Vagina (tissue), 2 donors: ENCODE measurements at places on chromosomes 12 and 14.

- no peak for DNase-seq
Measured at GRCh38 chr12:108101605-108102175, 27.4 kb upstream of the WSCD2 start.

DNA sequence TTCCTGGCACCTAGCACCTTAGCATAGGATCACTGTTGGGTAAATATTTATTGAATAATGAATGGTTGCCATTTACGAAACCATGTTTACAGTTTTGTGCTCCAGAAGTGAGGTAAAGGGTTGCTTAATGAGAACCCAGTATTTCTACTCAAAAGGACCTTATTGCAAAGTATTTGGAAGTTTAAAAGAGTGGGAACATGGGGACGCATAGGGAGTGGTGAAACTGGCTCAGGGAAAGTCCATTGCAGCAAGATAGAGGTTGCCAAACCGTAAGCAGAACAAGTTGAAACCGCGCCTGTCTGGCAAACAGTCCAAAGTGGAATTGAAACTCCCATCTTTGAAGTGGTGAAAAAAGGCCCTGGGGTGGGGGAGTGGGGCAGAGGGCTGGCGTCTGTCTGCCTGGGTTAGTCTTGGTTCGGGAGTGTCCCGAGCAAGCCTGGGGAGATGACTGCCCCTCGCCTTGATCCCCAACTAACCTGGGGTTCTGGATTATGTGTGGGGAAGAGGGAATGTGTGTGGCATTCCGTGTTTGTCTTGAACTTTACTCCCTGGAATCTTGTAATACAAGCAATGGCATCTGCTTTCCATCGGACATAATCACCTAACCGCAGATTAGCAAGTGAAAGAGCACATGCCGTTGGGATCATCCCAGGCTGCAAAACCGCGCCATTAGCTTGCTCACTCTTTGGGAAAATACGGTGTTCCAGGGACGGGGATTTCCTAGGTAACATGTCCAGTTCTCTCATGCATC is 7.2 kb downstream of the ALDH2 start:
- no peak for DNase-seq

- no peak for DNase-seq
Measured at GRCh38 chr14:79967001-79967400, 244.3 kb downstream of the DIO2 start.

DNA sequence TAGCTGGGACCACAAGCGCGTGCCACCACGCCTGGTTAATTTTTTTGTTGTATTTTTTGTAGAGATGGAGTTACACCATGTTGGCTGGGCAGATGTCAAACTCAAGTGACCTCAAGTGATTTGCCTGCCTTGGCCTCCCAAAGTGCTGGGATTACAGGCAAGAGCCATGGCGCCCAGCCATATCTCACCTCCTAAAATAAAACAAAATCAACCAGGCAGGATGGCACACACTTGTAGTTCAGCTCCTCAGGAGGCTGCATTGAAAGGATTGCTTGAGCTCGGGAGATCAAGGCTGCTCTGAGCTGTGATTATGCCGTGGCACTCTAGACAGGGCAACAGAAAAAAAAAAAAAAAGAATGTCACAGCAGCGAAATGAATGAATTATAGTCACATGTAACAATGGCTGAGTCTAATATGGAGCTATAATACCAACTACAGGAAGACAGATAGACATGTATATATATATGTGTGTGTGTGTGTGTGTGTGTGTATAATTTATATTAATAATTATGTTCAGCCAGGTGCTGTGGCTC is 19.3 kb upstream of the TMEM120B start:
- DNase-seq: no peak

GRCh38 chr12:29146196-29146595 is 2.9 kb upstream of the FAR2 start:
- DNase-seq: no peak

GRCh38 chr12:108812324-108812723 is 45.1 kb downstream of the SSH1 start:
- DNase-seq: no peak

DNA sequence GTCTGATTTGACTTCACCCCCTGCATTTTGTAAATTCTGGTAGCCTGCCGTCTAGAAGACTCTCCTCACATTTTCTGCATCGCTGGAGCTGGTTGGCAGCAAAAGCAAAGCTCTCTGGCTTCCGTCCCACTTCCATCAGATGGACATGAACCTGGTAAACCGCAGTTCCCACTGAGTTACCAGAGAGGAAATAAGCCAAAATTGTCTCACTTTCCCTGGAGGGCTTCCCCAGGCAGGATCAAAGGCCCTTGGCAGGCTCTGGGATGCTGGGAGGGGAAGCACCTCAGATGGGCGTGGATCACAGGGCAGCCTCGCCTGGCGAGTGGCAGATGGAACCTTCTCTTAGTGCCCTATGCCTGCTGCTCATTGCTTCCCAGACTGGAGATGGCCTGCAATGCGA is 243.5 kb downstream of the TMEM132C start:
- no peak for DNase-seq

- no peak for DNase-seq
Measured at GRCh38 chr12:132432721-132433577, 57.0 kb upstream of the FBRSL1 start.

GRCh38 chr14:33045760-33046159 is 107.1 kb downstream of the NPAS3 start:
- DNase-seq: no peak

DNA sequence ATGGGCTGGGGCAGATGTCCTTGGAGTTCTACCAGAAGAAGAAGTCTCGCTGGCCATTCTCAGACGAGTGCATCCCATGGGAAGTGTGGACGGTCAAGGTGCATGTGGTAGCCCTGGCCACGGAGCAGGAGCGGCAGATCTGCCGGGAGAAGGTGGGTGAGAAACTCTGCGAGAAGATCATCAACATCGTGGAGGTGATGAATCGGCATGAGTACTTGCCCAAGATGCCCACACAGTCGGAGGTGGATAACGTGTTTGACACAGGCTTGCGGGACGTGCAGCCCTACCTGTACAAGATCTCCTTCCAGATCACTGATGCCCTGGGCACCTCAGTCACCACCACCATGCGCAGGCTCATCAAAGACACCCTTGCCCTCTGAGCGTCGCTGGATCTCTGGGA is 2.7 kb upstream of the SMIM41 start:
- DNase-seq: no peak

- no peak for DNase-seq
Measured at GRCh38 chr12:112870267-112870980, 36.3 kb upstream of the OAS1 start.

DNA sequence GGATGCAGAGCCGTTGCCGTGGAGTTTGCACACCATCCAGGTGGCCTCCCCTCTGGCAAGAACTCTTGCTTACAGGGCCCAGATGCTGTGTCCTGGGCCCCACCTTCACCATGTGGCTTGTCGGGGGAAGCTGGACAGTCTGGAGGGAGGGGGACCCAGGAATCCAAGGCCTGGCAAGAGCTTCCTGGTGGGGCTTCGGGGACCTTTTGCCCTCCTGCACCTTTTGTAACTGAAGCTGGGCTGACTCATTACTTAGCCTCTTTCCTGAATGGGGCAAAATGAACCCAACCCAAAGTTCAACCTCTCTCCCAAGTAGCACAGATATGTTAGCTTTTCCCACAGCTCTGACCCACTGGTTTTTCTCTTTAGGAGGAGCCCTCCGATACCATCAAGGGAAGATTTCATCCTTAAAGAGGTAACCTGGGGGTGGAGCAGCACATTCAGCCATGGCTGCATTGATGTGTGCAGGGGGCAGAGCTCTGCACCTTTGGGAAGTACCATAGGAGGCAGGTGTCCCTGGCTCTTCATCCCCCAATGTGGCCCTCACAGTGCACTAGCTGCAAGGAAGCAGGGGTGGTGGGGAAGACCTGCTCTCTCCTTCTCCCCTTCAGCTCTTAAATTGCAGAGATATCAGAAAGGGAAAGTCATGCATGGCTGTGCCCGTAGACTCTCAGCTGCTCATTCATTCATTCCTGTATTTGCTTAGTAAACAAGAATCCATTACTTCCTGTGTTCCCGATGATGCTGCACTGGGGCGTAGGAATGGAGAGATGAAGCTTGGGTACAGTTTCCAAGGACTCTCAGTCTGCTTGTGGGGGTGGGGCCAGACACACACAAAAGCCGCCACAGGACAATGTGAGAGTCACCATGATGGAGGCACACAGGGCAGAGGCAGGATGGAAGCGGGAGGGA is 13.0 kb downstream of the MVK start:
- DNase-seq: no peak

GRCh38 chr12:41190338-41190737 is 2.2 kb downstream of the PDZRN4 start:
- no peak for DNase-seq

DNA sequence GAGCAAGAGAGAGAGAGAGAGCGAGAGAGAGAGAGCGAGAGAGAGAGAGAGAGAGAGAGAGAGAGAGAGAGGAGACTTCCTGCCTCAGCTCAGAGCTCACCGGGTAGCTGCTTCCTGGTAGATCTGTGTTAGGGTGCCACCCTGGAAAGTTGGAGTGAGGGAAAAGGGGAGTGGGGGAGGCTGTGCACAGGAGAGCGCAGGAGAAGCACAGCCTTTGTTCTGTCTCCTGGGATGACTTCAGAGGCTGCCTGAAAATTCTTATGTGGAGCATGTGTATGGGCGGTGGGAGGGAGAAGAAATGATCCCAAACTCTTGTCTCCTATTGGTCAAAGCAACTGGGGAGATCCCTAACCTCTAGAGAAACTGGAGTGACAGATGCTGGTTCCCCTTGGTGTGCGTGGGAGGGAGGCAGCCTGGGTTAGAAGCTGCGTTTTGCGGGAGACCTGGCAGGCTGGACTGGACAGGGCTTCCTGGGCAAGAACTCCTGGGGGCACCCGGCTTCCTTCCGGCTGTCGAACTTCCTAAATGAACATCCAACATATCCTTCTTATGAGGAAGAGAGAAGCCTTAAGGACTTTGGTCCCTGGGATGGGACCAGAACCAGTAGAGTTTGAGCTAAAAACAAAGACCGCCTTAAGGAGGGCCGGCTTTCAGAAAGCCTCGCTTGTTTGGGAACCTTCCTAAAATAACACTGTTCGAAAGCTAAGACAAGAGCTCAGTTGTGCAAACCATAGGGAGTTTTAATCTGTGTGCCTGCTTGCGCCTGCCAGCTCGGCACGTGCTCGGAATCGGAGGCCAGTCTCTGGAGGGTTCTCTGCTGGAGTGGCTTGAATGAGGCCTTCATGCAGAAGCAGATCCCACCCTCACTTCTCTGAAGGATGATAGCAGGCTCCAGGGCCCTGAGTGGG is 30.4 kb upstream of the BEGAIN start:
- no peak for DNase-seq

DNA sequence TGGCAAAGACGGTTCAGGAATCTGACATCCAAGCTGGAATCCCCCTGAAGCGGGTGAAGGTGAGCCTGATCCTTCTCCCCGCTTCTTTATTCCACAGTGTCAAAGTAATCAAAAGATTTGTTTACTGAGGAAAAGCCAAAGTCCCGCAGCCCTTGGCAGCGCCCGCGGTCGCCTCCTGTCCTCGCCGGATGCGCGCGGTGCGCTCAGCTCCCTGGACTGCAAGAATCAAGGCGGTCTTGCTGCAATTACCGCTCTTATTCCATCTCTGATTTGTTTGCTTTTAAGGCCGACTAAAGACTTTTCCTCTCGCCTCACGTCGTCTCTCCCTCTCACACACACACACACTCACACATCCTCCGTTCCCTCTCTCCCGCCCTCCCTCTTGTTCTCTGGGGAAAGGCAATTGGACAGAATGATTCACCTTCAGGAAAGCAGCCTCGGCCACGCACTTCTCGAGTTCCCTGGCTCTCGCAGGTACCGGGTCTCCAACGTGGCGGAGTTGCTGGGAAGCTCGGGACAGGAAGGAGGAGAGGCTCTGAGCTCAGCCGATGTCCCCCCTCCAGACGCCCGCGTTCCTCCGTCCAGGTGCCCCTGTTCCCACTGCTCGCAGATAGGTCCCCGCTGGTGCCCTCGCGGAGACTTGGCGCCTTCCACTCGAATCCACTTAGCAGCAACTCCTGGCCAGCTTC is 68.6 kb upstream of the USP15 start:
- no peak for DNase-seq

GRCh38 chr12:119444462-119445044 is 110.0 kb downstream of the CCDC60 start:
- DNase-seq: no peak

DNA sequence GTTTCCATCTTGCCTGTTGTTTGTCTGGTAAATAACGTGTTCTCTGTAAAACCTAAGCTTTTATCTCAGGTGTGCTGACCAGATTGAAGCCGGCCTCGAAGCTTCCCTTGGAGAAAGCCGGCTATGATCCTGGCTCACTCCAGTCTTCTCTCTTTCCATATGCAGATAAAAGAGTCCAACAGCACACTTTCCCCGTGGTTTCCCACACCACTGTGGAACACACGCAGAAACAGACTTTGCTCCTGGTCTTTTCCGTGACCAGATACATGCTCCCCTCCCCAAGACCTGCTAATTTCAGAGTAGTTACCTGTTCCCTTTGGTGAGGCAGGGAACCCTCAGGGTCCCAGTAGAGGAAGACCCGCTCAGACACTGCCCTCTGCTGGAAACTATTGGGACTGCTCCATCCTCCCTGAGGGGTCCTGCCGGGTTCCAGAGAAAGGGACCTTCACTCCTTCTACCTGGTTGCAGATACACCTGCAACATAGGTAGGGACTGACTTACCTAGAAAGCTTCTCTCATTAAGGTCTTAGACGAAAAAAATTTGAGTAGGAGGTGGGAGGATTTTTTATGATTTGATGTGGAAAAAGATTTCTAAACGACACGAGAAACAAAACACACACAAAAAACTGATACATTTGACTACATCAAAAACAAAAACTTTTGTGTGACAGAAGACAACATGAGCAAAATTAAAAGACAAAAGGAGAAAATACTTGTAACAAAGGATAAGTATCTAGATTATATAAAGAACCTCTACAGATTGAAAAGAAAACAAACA is 415.4 kb upstream of the CCDC196 start:
- DNase-seq: no peak

GRCh38 chr12:122057007-122057735 is 21.4 kb upstream of the MLXIP start:
- no peak for DNase-seq

DNA sequence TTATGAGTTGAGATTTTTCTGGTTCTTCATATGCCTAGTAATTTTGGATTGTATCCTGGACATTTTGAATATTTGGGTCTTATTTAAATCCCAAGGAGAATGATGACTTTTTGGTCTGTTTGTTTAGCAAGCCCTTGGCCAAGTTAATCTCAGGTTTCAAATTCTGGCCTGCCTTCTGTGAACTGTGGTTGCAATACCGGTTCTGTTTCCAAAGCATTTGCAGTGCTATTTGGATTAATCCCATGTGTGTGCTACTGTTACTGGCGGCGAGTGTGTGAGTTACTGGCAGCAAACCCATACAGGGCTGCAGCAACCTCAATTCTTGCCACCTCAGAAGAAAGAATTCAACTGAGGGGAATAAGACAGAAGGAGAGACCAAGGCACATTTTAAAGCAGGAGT is 51.1 kb downstream of the TMEM260 start:
- no peak for DNase-seq

DNA sequence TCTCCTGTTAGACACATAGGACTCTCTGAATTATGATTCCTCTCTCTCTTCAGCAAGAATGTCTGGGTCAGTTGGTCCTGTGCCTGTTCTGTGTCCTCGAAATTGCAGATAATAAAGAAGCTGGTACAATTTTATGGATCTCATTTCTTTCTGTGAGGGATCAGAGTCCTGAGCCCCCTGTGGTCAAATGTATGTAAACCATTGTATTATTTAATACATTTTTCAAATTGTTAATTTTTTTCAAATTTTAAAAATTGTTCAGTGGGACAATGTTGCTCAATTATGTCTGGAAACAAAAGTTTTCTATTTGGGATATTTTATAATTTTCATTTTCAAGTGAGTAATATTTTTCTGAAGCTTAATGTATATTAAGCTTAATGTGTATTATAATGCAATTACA is 513.5 kb downstream of the CCER1 start:
- DNase-seq: no peak
